ENCODE measurements at places on chromosomes 7 and 10. TPM values are rescaled to one million over a fixed set of nuclear protein-coding genes. Genes with fewer than 3 reads are reported as not detected.

DNA sequence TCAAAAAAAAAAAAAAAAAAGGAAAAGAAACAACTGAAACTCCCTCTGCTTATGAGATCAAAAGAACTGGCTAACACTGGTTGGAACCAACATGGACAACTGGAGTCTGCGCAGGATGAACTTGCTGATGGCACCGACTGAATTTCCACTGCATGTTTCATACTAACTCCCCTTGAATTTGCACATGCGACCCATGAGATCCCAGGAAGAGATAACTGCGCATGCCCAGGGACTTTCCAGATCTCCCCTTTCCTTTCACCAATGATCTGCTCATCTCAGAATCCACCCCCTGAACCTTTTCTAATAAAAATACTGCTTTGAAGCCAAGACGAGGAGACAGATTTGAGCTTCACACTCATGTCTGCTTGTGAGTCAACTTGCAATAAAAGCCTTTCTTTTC, 20.7 kb downstream of the LBX1 start:
- no peak overlapping the region for H3K27ac ChIP-seq
- no peak for DNase-seq
- peaks cover 2% of the 10 kb centered on the region for H3K4me1 ChIP-seq
- no peaks in the 10 kb centered on the region for H3K36me3 ChIP-seq
- H3K4me3 ChIP-seq: no peak overlapping the region

- no peak overlapping the region for H3K4me3 ChIP-seq
- H3K4me1 ChIP-seq: peaks cover 20% of the 10 kb centered on the region
- H3K36me3 ChIP-seq: no peaks in the 10 kb centered on the region
- no peak overlapping the region for H3K27ac ChIP-seq
Observed at GRCh38 chr10:96846395-96846794, 14.3 kb downstream of the LCOR start.

DNA sequence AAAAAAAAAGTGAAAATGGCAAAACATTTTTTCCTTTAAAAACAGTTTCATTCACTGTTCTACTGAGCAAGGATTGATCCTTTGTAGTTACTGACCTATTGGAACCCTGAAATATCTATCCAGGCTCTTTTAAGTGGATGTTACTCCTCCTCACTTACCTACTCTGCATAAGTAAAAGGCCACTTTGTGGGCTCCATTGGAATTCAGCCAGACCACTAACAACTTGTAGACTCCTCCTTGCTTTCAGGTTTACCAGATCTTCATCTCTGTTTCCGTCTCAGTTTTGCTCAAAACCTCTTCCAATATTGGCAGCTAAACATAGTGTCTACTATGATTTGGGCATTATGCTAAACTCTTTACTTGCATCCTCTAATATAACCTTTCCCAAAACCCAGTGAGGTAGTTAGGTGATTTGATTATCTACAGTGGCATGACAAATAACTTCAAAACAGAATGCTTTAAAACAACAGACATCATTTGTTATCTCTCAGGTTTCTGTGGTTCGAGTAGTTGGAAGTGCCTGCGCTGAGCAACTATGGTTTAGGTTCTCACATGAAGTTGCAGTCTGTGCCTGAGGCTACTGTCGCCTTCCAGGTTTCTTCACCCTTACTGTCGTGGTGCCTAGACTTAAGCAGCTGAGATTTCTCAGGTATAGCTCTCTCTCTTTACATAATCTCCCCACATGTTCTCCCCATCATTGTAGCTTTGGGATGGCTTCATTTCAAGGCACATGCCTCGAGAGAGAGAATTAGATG, 698.2 kb downstream of the REEP3 start:
- H3K4me1 ChIP-seq: no peaks in the 10 kb centered on the region
- no peak overlapping the region for H3K27ac ChIP-seq
- no peak overlapping the region for H3K4me3 ChIP-seq

DNA sequence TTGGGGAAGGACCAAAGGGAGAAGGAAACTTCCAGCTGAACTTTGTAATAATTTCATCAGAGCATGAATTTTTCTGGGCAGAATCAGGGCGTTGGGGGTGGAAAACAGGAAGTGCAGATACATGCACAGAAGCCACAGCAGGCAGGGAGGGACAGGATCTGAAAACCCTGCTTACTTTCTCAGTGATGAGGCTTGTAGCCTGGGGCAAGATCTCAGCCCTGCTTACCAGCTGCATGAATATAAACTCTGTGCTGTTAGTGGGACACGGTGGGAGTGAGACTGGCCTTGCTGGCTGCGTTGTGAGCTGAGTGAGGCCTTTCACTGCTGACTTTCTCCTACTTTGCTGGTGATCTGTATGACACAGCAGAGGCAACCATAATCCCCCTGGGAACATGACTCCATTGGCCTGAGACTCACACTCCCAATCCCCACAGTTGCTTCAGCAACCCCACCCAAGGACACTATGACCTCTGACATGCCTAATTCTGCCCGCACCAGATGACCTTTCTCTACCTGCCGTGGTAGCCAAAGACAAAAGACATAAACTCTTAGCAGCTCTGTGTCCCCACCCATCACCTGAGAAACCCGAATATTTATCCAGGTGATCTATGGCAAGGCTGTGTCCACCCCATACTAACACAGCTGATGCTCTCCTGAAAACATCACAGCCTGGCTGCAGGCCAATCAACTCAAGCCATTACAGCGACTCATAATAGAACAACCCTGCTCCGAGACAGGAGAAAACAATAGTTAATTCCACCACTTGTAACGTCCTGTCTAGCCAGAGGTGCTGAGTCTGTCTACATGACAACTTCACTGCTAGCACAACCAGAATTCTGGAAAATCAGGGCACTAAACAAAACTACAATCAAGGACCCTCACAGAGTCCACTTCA, 190.7 kb upstream of the CHRM2 start:
- H3K4me1 ChIP-seq: no peaks in the 10 kb centered on the region
- H3K27me3 ChIP-seq: no peaks in the 10 kb centered on the region
- DNase-seq: no peak
- no peaks in the 10 kb centered on the region for H3K36me3 ChIP-seq
- no peak overlapping the region for H3K4me3 ChIP-seq

EVX1 gene
- not detected for polyA plus RNA-seq

HKDC1 gene
- 0.19 TPM for polyA plus RNA-seq

CALHM1 gene
- not detected for polyA plus RNA-seq

All from stomach (tissue), 19 donors.